ENCODE measurements at places on chromosomes 6 and 20.

DNA sequence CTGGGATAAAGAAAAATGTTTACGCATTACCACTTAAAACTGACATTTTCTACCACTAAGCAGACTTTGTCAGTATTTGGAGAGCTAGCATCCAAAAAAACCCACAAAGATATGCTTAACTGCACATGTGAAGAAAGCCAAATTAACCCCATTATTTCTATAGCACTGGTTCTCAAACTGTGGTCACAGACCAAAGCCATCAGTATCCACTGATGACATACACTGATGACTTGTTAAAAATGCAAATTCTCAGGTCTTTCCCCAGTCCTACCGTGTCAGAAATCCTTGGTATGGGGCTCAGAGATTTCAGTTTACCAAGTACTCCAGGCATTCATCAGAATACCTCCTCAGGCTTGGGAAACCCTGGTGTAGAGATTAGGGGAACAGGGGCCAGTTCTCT is 230.2 kb downstream of the PTPRK start:
- no peak for DNase-seq

DNA sequence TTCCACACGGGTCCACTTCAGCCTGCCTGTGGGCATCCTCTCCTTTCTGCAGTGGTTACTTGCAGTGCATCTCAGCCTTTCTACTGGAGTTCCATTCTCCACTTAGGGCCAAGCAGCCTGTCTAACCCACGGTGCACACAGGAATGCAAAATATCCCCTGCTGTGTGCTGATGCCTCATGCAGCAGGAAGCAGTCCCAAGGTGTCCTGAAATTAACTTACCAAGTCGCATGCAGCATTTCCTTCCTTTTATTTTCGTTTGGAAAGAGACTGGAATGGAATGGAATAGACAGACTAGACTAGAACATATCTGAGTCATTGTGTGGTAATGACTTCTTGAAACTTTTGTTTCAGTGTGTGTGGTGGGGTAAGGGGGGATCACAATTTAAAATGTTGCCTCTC is 25.9 kb upstream of the FOXQ1 start:
- DNase-seq: no peak

DNA sequence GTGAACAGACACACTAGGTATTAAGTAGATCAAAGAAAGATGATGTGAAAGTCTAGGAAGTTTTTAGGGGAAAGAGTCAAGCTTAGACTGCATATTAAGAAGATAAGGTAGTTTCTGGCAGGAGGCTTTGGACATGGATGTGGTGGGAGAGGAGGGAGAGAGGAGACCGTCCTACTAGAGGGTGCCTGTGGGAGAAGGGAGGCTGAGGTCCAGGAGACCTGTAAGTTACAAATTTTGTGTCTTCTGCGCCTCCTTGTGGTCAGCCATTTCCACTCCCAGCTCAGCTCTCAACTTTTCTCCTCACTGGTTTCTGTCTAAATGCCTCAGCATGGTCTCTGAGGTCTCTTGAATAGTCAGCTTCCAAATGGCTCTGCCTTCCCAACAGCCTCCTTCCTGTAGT is 193.5 kb downstream of the UNC5CL start:
- no peak for DNase-seq

DNA sequence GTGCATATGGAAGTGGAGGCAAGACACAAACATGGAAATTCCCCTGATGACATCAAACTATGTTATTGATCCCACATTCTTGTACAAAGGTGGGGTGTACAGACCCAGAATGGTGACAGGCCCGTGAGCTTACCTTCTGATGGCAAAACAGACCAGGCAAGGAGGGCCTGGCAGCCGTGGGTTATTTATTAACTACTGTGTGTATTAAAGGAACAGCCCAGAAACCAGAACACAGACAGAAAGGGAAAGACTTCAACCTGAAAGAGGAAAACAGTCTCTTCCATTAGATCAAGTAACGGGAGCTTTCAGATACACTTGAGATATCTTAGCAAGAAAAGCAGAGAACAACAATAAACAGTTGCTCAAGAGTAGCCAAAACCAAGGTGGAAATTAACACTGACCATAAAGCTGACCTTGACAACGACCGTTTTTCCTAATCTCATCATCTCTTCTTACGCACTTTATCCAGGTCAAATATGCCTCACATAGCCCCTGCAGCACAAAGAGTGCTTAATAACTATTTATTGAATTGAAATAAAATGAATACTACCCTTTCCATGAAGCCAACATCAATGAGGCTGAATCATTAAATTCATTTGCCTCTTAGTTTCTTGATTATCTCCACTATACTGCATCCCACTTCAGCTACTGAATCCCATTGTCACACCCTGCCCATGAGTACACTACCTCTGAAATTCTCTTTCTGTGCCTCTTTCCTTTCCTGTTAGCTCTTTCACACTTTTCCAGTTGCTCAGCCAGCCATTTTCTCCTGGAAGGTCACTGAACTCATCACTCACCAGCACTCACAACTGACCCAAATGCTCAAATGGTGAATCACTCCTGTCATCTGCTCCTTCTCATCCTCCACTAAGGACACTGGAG is 67.4 kb downstream of the MOXD1 start:
- DNase-seq: no peak

DNA sequence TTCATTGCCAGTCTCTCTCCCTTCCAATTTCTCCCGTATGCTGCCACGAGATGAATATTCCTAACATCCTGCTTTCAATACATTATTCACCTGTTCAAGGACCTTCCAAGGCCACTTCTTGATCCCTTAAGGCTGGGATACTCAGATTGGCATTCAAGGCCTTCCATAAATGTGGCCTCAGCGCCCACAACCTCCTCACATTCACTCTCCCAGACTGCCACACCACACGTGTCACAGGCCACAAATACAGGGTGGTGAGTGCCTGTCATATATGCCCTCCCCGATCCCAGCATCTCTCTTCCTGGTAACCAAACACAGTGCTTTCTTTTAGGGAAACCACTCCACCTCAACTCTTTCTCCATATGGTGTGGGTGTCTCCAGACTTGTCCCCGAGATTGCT is 55.5 kb downstream of the TTI1 start:
- no peak for DNase-seq

- no peak for DNase-seq
These were observed 3.8 kb downstream of the SLC13A3 start for GRCh38 chr20:46647469-46647868.
